ENCODE measurements at places on chromosomes 1 and 21.

- DNase-seq = peak; percentile 98
Measured at GRCh38 chr1:206464456-206464964, 5.8 kb upstream of the IKBKE start.

DNA sequence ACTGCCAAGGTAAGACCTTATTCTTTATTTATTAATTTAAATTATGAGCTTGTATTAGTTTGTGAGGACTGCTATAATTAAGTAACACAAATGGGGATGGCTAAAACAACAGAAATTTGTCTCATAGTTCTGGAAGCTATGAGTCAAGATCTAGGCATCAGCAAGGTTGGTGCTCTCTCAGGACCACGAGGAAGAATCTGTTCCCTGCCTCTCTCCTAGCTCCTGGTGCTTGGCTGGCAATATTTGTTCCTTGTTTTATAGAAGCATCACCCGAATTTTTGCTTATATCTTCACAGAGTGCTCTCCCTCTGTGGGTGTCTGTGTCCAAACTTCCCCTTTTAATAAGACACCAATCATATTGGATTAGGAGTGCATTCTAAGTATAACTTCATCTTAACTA is 41.4 kb upstream of the CCDC190 start:
- DNase-seq = peak; percentile 84

- DNase-seq = peak; percentile 6
Measured at GRCh38 chr1:222124602-222125001, 382.7 kb upstream of the DUSP10 start.

DNA sequence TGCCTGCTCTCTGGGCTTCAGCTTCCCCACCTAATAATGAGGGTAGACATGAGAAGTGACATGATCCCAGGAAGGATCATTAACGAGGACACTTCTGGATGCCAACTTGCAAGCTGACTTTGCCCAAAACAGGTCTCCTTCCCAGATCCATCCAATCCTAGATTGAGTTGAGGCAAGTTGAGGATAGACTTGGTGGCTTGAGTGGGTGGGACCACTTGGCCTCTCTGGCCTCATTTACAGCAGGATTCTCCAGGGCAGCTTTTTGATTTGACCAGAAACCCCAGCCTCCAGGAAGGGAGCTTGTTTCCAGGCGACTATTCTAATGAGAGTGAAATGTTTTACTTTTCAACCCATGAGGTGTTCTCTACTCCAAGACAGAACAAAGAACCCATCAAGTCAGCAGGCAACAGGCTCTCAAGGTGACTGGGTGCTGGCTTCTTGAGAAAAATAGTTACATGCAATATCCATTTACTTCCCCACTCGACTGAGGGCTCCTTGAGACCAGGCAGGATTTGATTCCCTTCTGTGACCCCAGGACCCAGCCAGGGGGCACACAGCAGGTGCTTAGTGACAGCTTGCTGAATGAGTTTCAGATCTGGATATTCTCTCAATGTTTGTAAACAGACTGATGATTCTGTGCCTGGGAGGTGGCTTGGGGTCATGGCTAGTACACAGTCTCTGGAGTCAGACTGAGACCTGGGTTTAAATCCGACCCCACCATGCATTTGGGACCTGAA is 128.2 kb downstream of the DMRTB1 start:
- no peak for DNase-seq

- DNase-seq = no peak
Measured at GRCh38 chr21:23455676-23456075, 2151.6 kb downstream of the MRPL39 start.

GRCh38 chr1:171081763-171082201 is 8.9 kb upstream of the FMO3 start:
- no peak for DNase-seq

DNA sequence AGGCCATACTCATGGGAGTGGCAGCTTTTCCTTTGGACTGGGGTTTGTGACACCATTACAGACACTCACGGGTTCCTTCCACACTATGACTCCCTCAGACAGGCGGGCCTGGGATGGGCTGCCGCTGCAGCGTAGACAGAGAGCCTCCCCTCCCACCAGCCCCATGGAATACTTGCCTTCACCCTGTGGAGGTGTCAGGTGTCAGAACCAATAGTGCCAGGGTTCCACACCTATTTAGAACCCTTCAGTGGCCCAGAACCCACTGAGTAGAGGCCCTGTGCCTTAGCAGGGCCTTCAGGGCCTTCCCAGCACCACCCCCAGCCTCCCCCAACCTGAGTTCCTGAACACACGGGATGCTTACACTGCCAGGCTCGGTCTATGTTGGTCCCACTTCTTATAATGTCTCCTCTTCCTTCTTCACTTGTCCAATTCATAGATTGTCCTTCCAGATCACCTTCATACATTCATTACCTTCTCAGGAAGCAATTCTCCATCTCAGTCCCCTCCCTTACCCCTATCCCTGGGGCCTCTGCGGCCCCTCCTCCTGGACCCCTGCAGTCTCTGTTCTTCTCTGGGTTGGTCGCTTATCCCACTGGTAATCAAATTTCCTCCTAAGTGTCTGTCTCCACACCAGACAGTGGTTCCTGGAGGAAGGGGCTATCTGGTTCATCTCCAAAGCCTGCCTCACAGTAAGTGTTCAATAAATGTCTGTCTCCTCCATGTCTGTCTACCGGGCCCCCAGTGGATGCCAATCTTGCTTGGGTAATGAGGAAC is 1.4 kb upstream of the RHBG start:
- no peak for DNase-seq

- DNase-seq = peak; percentile 67
Measured at GRCh38 chr1:53495633-53496345, 36.6 kb downstream of the DMRTB1 start.

GRCh38 chr1:150507912-150508864 is at the start of gene ECM1:
ECM1 (plus strand) TSS chr1:150508109; CDS start chr1:150508210, 101 bp downstream.
- peak; percentile 92 for DNase-seq

DNA sequence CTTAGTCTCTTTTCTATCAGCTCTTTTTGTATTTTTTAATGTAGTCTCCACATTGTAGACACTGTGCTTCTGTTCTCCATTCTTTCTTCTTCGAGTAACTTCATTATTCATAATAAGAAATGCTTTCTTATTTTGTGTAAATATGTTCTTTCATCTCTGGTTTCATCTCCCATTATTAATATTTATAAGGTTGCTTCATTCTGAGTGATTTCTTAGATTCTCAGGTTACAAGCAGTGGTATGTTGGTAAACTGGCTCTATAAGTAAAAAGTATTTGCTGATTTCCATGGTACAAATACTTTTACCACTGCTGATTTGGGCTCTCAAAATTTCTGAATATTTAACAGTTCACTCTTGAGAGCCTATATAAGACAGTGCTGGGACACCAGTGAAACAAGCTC is 81.3 kb downstream of the CDC14A start:
- no peak for DNase-seq
